ENCODE measurements at places on chromosomes 16 and 17. TPM values are rescaled to one million over a fixed set of nuclear protein-coding genes. Genes with fewer than 3 reads are reported as not detected.

Gene PRSS27
- 0.02 TPM for total RNA-seq

Gene OXLD1
- 36.3 TPM for total RNA-seq

Gene CCNF
- total RNA-seq: 35.8 TPM

Gene BEAN1
- 0.29 TPM for total RNA-seq

Gene NME4
- 95.3 TPM for total RNA-seq

Gene ABCA8
- not detected for total RNA-seq

Gene ZFP90
- total RNA-seq: 7.2 TPM

Gene CDRT15L2
- total RNA-seq: not detected

Gene CDIP1
- 5.4 TPM for total RNA-seq

Gene MTMR4
- total RNA-seq: 31.1 TPM

Gene EVI2B
- 0.39 TPM for total RNA-seq

Gene KRTAP1-5
- total RNA-seq: 0.27 TPM

Gene KLHL10
- total RNA-seq: not detected

Gene GSE1
- 11.9 TPM for total RNA-seq

Measured in H4 (cell line).